ENCODE measurements at places on chromosomes 12 and 14. TPM values are rescaled to one million over a fixed set of nuclear protein-coding genes. Genes with fewer than 3 reads are reported as not detected.

The PRKCH gene
- 109 TPM for total RNA-seq

GRCh38 chr14:60313093-60313492 lies 64.1 kb downstream of the PPM1A start:
- no peak overlapping the region for H3K4me3 ChIP-seq
- no peaks in the 10 kb centered on the region for H3K36me3 ChIP-seq
- DNase-seq, result no peak
- H3K27me3 ChIP-seq, result peaks cover 9% of the 10 kb centered on the region
- no peak overlapping the region for H3K27ac ChIP-seq

DNA sequence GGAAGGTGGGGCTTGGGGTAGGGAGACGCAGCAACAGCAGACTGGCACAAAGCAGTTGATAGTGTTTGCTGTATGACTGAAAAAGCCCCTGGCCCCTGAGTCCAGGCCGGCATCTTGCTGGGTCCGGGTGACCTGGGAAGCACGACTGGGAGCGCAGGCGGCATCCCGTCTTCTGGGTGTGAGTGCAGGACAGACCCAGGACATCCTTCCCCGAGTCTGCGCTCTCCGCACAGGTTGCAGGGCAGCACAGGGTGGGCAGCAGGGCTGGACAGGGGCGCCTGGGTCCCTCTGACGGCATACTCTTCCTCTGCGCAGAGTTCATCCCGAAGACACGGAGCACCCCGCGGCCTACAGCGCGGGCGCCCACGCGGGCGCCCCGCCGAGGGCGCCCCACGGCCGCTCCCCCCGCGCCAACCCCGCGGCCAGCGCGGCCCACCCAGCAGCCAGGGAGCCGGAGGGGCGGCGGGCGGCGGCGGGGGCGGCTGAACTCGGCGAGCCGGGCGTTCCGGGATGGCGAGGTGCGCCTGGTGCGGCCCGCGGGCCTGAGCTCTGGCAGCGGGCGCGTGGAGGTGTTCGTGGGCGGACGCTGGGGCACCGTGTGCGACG lies 9.2 kb upstream of the CYP46A1 start:
- peaks cover 5% of the 10 kb centered on the region for H3K27me3 ChIP-seq
- no peak for DNase-seq
- no peaks in the 10 kb centered on the region for H3K36me3 ChIP-seq
- no peak overlapping the region for H3K27ac ChIP-seq

- H3K36me3 ChIP-seq, result no peaks in the 10 kb centered on the region
- DNase-seq, result no peak
- H3K27me3 ChIP-seq, result peaks cover 9% of the 10 kb centered on the region
- peaks cover 4% of the 10 kb centered on the region for H3K4me1 ChIP-seq
Measured at GRCh38 chr12:2179953-2180736, 127.4 kb downstream of the CACNA1C start.

GRCh38 chr12:6613015-6613775 lies 6.0 kb upstream of the CHD4 start:
- no peak overlapping the region for H3K27ac ChIP-seq
- H3K4me3 ChIP-seq, result no peak overlapping the region
- DNase-seq, result peak; percentile 31
- H3K27me3 ChIP-seq, result no peaks in the 10 kb centered on the region
- H3K4me1 ChIP-seq, result peaks cover 41% of the 10 kb centered on the region

DNA sequence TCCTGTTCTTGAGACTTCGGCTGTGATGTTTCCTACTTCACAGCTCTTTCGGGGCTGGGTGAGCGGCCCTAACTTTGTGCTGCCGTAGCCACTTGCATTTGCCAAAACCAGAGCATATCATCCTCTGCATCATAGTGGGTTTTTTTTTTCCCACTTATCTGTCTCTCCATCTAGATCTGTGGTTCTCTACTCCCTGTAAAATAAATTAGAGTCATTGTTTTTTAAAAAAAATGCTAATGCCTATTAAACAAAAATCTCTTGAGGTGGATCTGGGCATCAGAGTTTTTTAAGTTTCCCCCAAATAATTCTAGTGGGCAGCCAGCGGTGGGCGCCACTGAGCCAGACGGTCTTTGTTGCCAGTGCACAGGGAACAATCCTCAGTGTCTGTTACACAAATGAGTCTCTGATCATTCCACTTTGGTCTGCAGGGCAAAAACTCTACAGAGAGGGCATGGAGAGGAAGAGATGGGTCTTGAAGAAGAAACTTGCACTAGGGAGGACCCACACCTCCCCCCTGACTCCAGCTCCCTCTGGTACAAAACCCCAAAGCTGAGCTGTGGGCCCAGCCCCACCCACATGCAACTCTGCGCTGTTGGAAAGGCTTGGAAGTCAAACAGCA lies 62.4 kb upstream of the BCL2L14 start:
- H3K27me3 ChIP-seq, result no peaks in the 10 kb centered on the region
- H3K4me3 ChIP-seq, result peak overlapping the region; percentile 71
- H3K27ac ChIP-seq, result peak overlapping the region; percentile 96
- peaks cover 9% of the 10 kb centered on the region for H3K36me3 ChIP-seq
- H3K4me1 ChIP-seq, result peaks cover 73% of the 10 kb centered on the region

Measured in activated CD4-positive, alpha-beta T cell treated with anti-CD3 and anti-CD28 coated beads for 36 hours (primary cell).